ENCODE measurements at places on chromosomes 11 and 22.

GRCh38 chr11:27381238-27381666, 18.2 kb upstream of the CCDC34 start:
- peak; percentile 90 for DNase-seq

DNA sequence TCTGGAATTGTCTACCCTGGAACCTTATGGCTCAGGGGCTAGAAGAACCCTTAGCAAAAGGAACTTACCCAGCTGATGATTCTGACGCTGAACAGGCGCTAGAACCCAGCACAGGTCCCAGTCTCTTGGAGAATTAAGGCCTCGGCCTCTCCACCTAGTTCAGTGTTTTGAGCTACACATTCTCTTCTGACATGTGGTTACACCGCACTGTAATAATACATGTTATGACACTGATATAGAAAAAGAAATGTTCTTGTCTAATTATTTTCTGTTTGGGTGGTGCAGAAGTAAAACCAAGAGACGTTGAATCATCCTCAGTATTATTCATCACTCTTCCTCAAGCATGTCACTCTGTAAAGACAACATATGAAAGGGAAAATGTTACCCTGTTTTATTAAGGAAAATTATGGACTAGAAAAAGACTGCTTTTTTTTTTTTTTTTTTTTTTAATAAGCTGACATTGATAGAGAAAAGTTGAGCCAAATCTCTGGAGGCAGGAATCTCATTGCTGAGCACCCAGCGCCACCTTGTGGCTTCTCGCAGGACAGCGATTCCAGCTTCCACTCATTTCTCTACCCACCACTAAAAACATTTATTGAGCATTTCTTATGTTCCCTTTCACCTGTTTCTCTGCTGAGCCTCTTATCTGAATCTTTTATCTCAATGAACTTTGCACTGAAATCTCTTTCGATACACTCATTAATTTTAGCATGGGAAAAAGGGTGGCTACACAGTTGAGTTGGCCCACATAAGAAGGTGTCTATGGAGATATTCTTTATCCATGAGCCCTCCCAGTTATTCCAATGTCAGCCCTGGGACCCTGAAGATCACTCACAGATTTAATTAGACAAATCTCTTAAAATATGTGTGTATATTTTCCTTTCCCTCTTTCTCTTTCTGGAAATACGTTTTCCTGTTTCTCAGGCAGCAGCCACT, 12.6 kb upstream of the APLNR start:
- peak; percentile 83 for DNase-seq

DNA sequence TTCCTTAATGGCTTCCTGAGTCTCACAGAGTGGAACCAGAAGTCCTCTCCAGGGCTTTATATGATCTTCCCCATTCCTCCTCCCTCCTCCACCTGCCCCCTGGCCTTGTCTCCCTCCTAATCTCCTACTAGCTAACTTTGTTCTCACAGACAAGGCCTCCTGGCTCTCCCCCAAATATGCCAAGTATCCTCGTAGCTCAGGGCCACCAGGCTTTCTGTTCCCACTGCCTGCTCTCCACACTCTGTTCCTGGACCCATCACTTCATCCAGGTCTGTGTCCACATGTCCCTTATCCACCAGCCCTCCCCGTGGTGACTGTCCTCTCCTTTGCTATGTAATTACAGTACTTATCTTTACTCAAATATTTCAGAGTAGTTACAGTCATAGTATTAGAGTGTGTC, 23.2 kb upstream of the LMO1 start:
- no peak for DNase-seq

DNA sequence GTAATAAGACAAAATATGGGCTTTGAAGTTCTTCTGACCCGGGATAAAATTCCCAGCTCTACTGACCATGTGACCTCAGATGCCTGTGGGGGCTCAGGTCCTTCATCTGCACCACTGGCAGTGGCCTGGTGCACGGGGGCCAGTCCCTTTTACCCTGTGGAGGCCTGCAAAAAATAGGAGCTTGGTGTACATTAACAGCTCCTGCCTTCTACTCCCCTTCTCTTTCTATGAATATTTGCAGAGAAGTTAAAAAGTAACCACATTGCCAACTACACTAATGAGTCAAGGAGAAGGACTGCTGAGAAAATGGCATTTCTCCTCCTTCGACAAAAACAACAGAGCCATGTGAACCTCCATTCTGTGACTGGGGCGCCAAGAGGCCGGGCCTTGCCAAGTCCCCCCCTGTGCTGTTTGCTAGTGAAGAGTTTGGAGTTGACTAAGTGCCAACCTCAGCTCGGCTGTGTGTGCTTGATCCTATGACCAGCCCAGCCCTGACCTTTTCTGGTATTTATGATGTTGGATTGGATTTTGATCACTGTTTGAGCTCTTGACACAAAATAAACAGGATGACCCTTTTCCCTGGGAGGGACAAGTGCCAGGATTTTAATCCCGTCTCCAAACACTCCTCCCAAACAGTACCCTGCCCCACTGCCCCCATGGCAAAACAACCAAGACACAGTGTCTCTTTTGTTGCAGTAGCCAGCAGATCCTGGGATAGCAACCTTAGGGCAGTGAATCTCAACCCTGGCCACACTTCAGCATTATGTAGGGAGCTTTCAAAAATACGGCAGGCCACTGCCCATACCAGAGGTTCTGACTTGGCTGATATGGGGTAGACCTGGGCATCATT, 380.1 kb downstream of the LARGE1 start:
- no peak for DNase-seq

DNA sequence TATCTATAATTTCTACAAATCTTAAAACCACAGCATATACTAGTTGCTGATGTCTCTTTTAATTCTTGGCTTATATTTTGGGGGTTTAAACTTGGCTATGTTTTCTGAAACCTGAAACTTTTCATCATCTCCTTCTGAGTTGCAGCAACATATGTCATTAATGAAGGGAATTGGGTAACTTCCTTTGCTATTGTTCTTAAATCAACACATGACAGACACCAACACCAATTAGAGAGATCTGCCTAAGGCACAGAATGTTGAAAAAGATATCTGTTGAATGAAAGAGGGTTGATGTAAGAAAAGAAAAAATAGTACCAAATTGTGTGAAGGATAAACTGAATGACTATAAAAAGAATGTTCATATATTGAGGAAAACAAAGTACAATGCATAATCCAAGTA, 10.3 kb upstream of the GAS2 start:
- DNase-seq: no peak

- no peak for DNase-seq
Measured at GRCh38 chr11:117606211-117606610, 190.8 kb downstream of the DSCAML1 start.

GRCh38 chr11:64879244-64879900, 951 bp upstream of the EHD1 start:
- peak; percentile 39 for DNase-seq

DNA sequence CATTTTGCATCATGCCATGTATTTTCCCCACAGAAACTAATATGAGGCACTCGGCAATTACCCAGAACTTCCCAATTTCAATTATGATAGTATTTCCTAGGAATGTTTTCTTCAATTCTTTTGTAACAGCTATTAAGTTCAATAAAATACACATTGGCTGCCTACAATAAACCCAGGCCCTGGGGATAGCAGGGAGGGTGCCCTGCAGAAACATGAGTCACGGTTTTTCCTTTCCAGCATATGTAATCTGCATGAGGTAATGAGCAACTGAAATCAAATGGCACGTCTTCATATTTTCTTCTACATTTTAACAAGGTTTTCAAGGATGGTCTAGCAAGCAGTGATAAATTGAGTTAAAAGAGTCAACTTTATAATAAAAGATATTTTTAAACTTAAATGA, 32.0 kb downstream of the GUCY1A2 start:
- peak; percentile 30 for DNase-seq

DNA sequence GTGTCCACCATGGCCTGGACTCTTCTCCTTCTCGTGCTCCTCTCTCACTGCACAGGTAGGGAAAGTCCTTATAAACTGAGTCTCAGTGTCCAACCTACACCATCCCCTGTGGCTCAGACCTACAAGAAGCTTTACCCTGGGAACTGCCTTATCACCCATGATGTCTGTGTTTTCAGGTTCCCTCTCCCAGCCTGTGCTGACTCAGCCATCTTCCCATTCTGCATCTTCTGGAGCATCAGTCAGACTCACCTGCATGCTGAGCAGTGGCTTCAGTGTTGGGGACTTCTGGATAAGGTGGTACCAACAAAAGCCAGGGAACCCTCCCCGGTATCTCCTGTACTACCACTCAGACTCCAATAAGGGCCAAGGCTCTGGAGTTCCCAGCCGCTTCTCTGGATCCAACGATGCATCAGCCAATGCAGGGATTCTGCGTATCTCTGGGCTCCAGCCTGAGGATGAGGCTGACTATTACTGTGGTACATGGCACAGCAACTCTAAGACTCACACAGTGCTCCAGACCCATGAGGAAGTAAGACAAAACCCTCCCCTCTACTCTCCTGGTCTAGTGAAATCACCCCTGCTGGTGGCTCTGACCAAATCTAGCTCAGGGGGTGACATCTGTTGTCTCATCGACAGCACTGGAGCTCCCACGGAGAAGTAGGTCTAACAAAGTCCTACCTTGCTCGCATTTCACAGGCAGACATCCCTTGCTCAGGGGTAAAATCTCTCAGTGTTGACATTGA, 74.3 kb downstream of the VPREB1 start:
- DNase-seq: no peak

GRCh38 chr11:17591293-17591692, 44.2 kb downstream of the OTOG start:
- DNase-seq: no peak

Measured in trophoblast cell (in vitro differentiated cells and primary cell).